Airway epithelial cell (primary cell): ENCODE measurements at places on chromosomes 4 and X. TPM values are rescaled to one million over a fixed set of nuclear protein-coding genes. Genes with fewer than 3 reads are reported as not detected.

The CTAG2 gene
- total RNA-seq = not detected in 2 replicates

The VCX3B gene
- total RNA-seq = not detected in 2 replicates

The SAP30 gene
- total RNA-seq = 17.8 and 19.7 TPM in 2 replicates

The KIF4A gene
- 9.3 and 11.4 TPM in 2 replicates for total RNA-seq

The INTS12 gene
- 18.6 and 21.7 TPM in 2 replicates for total RNA-seq

The PROM1 gene
- under 0.01 TPM in 1 of 2 replicates, not detected in the other for total RNA-seq

The TRAM1L1 gene
- total RNA-seq = 0.88 and 1.9 TPM in 2 replicates

The H2BW2 gene
- not detected in 2 replicates for total RNA-seq
